ENCODE measurements at places on chromosomes 3 and 15.

DNA sequence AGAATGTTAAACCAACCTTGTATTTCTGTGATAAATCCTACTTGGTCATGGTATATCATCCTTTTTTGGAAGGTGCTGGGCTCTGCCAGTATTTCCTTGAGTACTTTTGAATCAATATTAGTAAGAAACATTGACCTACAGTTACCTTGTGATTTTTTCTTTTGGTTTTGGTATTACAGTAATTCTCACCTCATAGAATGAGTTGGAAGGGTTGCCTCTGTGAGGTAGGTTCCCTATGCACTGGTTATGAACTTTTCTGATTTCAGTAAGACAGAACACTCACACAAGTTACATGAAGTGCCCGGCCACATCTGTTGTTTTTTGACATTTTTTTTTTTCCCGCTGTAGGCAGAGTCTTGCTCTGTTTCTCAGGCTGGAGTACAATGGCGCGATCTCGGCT lies 20.0 kb downstream of the PCCB start:
- no peak for DNase-seq

DNA sequence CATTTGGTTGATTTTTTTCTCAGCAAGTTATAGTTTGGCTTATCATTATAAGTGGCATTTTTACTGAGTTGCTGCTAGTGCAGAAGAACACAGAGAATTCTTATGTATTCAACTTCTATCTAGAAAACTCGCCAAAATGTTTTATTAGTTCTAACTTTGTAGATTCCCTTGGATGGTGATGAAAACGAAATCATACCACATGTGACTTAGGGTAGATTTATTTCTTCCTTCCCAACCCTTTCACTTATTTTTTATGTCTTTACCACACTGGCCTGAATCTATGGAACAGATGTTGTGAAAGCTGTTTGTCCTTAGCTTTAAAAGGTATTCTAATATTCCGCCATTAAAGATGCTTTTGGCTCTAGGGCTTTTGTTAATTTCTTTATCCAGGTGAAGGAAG lies 503.3 kb upstream of the CFAP20DC start:
- no peak for DNase-seq

DNA sequence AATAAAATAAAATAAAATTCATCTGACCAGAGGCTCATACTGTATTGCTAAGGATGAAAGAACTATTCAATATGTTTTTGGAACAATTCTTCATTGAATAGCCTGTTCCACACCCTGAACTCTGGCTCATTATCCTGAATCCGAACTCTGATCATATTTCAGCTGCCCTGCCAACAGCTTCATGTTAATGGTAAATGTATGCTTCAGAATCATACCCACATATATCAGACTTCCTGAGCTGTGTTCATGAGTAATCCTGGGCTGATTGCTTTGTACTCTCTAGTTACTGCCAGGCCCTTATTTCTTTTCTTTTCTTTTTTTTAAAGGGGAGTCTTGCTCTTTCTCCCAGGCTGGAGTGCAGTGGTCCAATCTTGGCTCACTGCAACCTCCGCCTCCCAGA lies 11.8 kb downstream of the INO80 start:
- DNase-seq = no peak

- no peak for DNase-seq
Observed at GRCh38 chr3:61194892-61195538, 56.2 kb downstream of the FHIT start.

- DNase-seq = no peak
Observed at GRCh38 chr3:132657869-132658747, 1.5 kb downstream of the ACAD11 start.

- DNase-seq = no peak
Observed at GRCh38 chr3:28247286-28247685, 5.9 kb downstream of the CMC1 start.

DNA sequence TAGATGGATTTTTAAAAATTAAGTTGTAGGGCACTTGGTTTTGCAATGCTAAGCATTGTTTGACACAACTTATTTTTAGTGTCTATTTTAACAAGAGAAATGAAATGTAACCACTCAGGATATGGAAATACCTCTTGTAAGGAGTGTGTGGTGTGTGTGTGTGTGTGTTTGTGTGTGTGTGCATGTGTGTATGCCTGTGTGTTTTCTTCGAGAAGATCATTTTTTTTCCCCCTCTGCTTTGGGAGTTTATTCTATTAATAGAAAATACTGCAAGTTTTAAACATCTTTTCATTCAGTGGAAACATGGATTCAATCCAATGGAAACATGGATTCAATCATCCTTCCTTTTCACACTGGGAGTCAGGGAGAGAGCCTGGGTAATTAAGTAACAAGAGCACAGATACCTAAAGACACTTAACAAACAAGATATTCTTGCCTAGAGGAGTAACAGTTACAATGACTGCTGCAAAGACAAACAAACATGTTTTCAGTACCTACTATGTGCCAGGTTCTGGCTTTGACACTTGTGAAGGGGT lies 567.2 kb upstream of the TBL1XR1 start:
- DNase-seq = no peak

DNA sequence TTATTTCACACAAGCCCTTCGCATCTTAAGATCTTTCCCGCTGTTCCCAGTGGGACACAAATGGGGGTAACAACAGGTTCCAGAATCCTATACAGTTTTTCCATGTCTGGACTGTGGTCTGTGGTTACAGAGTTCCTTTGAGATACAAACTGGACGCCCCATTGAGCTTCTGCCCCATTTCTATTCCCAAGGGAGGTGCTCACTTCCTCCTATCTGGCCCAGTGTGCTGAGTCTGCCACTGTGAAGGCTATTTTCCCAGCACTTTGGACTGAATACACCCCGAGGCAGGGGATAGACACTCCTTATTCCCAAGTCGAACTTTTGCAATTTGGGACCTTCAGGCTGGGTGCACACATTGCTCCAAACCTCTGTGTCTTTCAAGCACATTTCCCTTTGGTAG lies 44.0 kb downstream of the MESD start:
- DNase-seq = no peak

DNA sequence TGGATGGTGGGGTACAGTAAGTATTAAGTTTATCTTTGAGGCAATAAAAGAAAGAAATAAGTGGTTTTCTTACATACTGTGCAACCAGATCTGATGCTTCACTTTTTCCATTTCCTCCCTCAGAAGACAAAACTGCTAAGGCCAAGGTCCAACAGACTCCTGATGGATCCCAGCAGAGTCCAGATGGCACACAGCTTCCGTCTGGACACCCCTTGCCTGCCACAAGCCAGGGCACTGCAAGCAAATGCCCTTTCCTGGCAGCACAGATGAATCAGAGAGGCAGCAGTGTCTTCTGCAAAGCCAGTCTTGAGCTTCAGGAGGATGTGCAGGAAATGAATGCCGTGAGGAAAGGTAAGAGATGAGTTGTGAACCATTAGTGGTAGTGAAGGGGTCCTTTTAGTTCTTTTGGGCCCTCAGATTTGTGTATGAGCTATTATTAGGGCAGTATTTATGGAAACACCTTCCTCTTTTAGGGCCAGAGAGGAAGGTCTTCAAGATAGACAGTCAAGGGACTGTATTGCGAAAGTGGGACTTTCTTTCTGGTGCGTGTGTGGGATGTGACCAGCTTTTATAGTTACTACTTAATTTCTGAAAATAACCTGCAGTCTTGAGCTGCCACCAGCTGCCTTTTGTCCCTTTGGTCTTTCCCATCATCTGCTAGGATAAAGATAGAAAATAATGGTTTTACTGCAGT lies 4.6 kb downstream of the ALAS1 start:
- no peak for DNase-seq

DNA sequence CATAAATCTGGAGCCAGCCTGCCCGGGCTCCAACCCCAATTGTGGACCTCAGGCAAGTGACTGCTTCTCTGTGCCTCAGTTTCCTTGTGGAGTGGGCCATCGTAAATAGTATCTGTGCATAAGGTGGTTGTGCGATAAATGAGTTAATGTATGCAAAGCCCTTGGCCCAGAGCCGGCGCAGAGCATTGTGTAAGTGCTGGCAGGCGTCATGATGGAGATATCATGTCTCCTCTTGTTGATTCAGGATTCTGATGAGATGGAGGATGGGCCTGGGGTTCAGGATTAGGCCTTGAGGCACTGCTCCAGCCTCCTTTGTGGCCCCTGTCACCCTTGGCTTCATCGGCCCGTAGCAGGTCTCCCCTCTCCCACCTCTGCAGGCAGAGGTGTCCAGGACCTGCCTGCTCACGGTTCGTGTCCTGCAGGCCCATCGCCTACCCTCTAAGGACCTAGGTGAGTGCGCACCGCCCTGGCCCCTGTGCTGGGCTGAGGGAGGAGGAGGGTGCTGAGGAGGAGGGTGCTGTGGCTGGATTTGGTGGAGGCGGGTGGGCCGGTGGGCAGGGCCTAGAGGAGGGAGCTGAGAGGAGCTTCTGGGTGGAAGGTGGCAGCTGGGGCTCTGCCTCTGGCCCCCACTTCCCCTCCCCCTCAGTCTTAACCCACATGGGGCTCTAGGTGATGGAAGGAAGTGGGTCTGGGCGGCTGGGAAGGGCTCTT lies 1.3 kb downstream of the PLA2G4B start:
- no peak for DNase-seq

DNA sequence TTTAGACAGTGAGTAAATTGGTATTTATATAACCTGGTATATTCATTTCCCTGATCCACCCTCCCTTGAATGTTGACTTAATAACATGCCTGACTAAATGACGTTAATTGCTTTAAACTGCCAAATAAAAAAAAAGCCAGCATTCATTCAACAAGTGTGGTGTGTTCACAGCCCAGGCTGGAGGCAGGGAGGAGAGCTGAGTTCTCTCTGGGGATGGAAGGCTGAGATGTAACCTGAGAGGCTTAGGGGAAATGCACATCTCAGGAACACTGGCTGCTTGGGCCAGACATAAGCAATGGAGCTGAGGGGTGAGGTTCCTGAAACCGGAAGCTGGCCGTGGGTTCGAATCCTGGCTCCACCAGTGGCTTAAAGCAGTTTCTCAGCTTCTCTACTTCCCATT lies 17.3 kb downstream of the CACNA2D3 start:
- DNase-seq = no peak

GRCh38 chr3:183185696-183186095 lies 23.2 kb upstream of the LAMP3 start:
- no peak for DNase-seq

Measured in retina (tissue), 1 donor.